ENCODE measurements at places on chromosomes 11 and 22. TPM values are rescaled to one million over a fixed set of nuclear protein-coding genes. Genes with fewer than 3 reads are reported as not detected.
A peak's percentile ranks its signal among the peaks of the same experiment; 100 is the strongest.

APOA5 gene
- not detected for total RNA-seq

MAJIN gene
- not detected for total RNA-seq

SLC7A4 gene
- total RNA-seq: 0.53 TPM

TRIM6 gene
- 0.37 TPM for total RNA-seq

PHLDA2 gene
- 3.6 TPM for total RNA-seq

GGTLC3 gene
- total RNA-seq: not detected

NNMT gene
- total RNA-seq: not detected

GRCh38 chr11:43145653-43146052 lies 166.1 kb upstream of the API5 start:
- peak; percentile 61 for DNase-seq

- DNase-seq: no peak
Observed at GRCh38 chr22:25472382-25472781, 92.1 kb upstream of the GRK3 start.

DNA sequence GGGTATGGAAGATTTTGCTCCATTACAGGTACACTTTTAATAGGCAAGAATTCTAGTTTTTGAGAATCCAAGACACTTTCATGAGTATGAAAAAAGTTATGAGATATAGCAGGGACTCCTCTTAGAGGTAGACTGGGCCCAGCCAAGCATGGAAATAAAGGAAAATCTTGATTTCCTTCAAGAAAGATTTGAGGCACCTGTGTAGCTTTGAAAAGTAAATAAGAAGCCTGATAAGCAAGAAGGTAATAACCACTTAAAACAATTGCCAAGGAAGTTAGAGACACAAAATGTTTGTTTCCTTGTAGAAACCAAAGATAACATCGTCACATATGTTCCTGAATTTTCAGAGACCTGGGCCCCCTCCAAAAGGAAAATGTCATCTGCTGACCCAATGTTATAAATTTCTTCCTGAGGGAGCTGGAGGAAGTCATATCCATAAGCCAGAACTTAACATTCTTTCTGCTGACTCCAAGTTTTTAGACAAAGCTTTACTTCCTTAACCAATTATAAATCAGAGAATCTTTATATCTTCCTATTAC lies 314.5 kb upstream of the ANO3 start:
- no peak for DNase-seq

DNA sequence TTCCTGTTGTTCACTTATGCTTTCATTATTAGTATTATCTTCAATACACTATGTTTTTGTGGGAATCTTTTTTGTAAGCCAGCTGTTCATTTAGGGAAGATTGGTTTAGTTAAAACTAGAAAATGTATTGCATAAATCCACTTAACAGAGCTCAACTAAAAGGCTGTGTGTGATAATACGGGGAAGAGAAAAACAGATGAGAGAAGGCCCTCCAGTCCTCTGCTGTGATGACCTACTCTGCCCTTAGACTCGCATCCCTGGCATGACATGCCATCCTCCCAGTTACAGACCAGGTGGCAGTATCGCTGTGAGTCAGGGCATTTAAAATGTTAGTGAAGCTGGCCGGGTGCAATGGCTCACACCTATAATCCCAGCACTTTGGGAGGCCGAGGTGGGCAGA lies 173.4 kb upstream of the TTC12 start:
- DNase-seq: no peak

GRCh38 chr11:132337819-132338416 lies 967.5 kb downstream of the NTM start:
- no peak for DNase-seq

- no peak for DNase-seq
Observed at GRCh38 chr11:1226986-1227550, 4.2 kb downstream of the MUC5B start.

DNA sequence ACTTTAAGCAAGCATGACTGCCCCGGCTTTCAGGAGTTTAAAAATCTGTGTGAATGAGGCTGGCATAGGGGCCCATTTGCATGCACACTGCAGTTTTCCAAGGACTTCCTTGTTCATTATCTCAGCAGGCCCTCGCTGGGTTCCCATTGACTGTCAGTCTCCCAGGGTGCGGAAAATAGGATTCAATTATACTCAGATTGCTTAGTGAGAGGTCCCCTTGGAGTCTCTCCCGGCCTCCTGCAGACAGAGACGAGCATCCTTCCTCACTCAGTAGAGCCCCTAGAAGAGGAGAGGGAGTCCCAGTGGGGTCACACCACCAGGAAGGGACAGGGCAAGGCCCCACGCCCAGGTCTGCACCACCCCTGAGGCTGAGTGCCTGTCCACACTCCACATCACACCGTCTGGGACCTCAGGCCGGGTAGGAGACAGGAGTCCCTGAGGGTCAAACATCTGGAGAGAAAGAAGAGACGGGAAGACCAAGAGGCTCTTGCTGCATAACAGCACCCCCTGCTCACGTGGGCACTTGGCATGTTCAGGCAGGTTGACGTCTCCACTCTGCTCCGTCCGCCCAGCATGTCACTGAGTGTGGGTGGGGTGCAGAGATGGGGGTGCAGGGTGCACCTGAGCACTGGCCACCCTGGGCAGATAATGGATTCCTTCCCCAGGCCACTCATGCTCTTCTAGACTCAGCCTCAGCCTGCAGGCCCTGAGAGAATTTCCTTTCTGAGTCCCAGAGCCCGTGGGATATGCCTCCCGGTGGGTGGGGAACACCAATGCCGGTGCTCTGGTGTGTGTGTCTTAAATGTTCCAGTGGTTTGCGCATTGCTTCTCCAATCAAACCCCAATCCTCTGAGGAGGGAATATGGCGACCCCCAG lies 58.8 kb downstream of the MCM5 start:
- no peak for DNase-seq

GRCh38 chr22:17514084-17514483 lies 49.2 kb upstream of the SLC25A18 start:
- DNase-seq: no peak

DNA sequence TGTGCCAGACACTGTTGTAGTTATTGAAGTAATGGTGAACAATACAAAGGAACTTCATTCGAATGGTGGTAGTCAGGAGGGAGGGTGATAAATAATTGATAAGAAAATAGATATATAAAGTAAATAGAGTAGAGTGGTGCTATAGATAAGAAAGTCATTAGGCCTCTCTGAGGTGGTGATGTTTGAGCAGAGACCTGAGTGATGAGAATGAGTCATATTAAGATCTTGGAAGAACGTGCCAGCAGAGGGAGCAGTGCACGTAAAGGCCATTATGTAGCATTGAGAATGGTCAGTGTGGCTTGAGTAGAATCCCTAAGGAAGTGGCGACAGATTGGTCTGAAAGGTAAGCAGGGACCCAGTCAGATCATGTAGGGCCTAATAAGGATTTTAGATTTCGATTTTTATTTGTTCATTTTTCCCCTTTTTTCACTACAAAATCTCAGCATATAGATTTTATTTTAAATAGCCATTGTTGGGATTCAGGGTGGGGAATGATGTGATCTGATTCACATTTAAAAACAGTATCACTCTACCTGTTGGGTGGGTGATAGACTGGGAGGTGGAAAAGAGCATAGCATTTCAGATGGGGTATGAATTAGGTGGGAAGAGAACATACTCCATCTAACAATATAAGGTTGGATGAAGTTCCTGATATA lies 44.7 kb downstream of the CCDC90B start:
- no peak for DNase-seq

GRCh38 chr11:34601085-34601444 lies 19.8 kb upstream of the EHF start:
- DNase-seq: no peak

GRCh38 chr11:131546218-131546895 lies 175.9 kb downstream of the NTM start:
- no peak for DNase-seq

GRCh38 chr11:45660729-45661438 lies 4.5 kb downstream of the CHST1 start:
- DNase-seq: no peak

DNA sequence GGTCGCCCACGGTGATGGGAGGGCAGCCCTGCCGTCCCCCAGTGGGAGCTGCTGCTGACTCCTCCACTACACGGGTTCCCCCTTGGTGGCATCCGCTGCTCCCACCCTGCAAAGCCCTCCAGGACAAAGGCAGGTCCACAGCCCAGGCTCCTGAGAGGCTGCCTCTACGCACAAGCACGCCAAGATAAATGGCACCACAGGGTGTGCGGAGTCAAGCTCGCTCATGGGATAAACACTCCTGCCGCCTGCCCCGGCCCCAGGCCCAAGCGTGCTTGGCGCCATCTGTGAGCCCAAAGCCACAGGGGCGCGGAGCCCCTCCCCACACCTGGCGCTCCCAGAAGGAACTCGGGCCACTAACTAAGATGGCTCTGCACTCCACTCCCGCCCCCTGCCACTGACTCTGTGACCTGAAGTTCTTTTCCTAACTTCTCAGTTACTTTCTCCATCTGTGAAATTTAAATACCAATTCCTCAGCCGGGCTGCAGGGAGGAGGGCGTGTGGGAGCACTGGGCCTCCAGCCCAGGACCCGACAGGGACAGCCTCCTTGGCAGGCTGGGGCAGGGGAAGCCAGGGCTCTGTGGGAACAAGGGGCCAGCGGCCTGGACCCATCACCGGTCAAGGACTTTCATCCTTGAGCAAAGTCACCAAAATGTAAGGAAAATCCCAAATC lies 14.9 kb downstream of the EHD1 start:
- DNase-seq: no peak

DNA sequence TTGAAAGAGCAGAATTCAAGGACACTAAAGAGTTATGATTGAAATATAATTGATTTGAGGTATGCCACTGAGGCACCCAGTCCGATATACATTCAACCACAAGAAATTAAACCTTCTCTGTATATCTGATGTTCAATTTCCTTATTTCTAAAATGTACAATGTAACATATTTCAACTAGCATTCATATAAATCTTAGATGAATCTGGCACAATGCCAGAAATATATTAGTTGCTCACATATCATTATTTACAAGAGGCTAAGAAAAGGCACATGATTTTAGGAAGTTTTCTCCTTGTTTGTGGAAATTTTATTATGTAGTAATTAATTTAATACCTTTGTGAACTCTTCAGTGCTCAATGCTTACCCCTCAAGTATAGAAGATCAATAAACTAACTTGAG lies 532.3 kb downstream of the KCNA4 start:
- DNase-seq: no peak

- no peak for DNase-seq
Observed at GRCh38 chr11:45484326-45484883, 181.0 kb downstream of the CHST1 start.

DNA sequence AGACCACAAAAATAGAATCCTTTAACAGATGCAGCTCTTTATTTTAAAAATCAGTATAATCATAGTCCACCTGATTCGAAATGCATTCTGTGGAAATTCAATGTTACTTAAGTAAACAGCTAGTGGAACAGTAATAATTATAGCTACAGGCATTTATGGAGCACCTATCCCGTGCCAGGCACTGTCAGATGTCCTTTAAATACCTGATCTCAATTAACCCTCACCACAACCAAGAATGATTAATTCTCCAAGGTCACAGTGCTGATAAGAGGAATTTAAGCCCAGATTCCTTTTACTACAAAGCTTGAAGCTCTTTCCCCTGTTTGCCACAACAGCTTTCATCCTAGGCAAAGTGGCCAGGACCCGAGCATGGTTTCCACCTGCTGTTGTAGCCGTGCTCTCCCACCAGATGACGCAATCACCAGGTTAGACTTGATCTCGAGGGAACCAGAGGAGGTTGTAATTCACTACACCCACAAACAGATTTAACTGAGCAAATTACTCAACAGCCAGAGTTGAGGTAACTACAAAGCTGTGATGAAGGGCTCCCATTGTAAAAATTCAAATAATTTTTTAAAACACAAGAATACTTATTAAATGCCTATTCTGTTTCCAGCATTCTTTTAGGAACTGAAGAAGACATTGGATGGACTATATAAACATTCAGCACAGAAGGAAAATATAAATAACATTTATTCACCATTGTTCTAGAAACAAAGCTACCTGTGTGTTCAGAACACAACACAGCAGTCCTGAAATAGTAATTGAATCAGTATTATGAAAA lies 10.3 kb downstream of the PRDM10 start:
- DNase-seq: peak; percentile 51

DNA sequence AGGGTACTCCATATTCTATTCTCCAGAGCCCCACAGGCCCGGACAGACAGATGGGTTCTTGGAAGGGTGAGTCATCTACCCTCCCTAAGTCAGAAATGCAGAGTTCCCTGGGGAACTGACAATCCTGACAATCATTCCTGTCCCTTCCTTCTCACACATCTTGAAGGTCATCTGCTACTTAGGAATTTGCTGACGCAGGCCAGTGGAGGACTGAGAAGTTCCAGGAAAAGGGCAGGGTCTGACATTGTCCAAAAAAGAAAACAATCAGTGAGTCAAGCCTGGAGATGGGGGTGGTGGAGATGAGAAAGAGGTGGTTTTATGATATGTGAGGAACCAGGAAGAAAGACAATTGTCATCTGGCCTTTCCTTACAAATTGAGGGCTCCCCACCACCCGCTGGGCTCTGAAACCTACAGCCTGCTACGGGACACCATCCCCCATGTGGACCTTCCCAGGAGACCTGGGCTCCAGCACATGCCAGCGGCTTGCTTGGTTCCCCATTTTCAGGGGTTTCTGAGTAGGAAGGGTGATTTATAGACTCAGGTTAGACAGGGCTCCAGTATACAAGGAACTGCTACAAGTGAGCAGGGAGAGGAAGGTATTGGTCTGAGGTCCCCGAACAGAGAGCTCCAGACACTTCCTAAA lies 12.9 kb downstream of the CD59 start:
- DNase-seq: no peak
